ENCODE measurements at places on chromosomes 5 and 9. TPM values are rescaled to one million over a fixed set of nuclear protein-coding genes. Genes with fewer than 3 reads are reported as not detected.
A peak's percentile ranks its signal among the peaks of the same experiment; 100 is the strongest.

GRCh38 chr9:127038531-127038930 is 83.9 kb downstream of the ANGPTL2 start:
- no peak overlapping the region for H3K4me3 ChIP-seq
- H3K36me3 ChIP-seq = no peaks in the 10 kb centered on the region
- peaks cover 28% of the 10 kb centered on the region for H3K27me3 ChIP-seq
- no peak for DNase-seq

GRCh38 chr9:133604856-133605255 is 4.3 kb downstream of the FAM163B start:
- no peaks in the 10 kb centered on the region for H3K36me3 ChIP-seq
- H3K27me3 ChIP-seq = peaks cover 10% of the 10 kb centered on the region
- no peak overlapping the region for H3K27ac ChIP-seq

DNA sequence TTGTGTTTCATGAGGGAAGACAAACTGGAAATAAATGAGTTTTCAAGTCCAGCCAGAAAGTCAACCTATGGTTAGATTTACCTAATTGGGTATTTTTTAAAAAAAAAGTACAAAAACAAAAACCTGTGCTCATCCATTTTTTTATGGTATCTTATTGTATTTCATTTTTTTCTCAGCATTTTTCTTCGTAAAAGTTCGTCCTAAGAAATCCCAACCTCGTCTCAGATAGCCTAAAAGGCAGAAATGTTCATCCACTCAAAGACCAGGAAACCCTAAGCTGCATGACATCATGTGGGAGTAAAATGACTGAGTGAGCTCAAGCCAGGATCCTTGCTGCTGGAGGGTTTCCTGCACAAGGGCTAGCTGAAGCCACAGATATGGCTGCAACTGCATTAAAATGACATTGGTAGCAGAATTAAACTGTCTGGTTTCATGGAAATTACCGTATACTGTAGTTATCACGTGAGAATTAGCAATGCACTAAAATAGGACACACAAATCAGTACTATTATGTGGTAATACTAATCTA is 70.4 kb downstream of the NFIB start:
- no peak overlapping the region for H3K27ac ChIP-seq
- H3K4me3 ChIP-seq = no peak overlapping the region
- no peak for DNase-seq
- no peaks in the 10 kb centered on the region for H3K27me3 ChIP-seq

The MELK gene
- total RNA-seq = 57.9 TPM

GRCh38 chr9:82776508-82776907 is 286.4 kb downstream of the RASEF start:
- no peaks in the 10 kb centered on the region for H3K4me1 ChIP-seq
- H3K36me3 ChIP-seq = no peaks in the 10 kb centered on the region
- no peak overlapping the region for H3K27ac ChIP-seq
- no peak overlapping the region for H3K4me3 ChIP-seq
- H3K27me3 ChIP-seq = no peaks in the 10 kb centered on the region
- no peak for DNase-seq

GRCh38 chr5:80623999-80624398 is 30.5 kb upstream of the MSH3 start:
- no peak overlapping the region for H3K4me3 ChIP-seq
- H3K27me3 ChIP-seq = no peaks in the 10 kb centered on the region
- H3K36me3 ChIP-seq = peaks cover 16% of the 10 kb centered on the region
- no peak overlapping the region for H3K27ac ChIP-seq

DNA sequence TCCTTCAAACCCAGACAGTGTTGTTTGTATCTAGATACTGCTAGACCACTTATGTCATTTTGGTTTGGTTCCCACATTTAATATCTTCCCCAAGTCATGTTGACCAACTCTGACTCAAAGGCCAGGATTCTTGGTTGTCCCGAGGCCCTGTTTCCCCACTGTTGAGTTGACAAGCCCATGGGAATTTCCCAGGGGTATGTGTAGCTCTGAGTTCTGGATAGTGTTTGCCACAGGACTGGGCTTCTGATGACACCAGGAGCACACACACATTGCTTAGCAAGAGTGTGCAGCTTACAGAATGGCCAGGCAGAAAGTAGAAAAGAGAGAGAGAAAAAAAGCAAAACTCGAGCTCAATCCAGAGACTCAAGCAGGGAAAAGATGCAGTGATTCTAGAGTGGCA is 214.4 kb downstream of the NXNL2 start:
- no peak overlapping the region for H3K4me3 ChIP-seq
- no peak for DNase-seq
- H3K4me1 ChIP-seq = no peaks in the 10 kb centered on the region
- H3K27ac ChIP-seq = no peak overlapping the region
- H3K27me3 ChIP-seq = peaks cover 6% of the 10 kb centered on the region

DNA sequence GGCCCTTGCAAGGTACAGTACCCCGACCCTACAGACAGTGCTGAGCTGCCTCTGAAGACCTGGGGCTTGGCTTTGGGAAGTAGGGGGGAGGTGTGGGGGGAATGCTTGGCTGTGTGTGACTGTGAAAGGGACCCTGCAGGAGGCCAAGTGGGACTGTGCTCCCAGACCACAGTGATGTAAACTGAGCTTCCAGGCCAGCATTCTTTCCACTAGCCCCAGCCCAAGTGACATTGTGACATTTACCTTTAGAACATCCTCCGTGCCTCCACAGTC is 31.2 kb downstream of the HMCN2 start:
- no peak for DNase-seq
- no peaks in the 10 kb centered on the region for H3K4me1 ChIP-seq
- H3K36me3 ChIP-seq = no peaks in the 10 kb centered on the region
- H3K27ac ChIP-seq = no peak overlapping the region
- no peak overlapping the region for H3K4me3 ChIP-seq

The WNK2 gene
- total RNA-seq = 1.2 TPM

GRCh38 chr5:53002491-53002890 is 13.3 kb downstream of the ITGA2 start:
- no peak for DNase-seq
- H3K27ac ChIP-seq = no peak overlapping the region
- H3K36me3 ChIP-seq = peaks cover 19% of the 10 kb centered on the region
- peaks cover 5% of the 10 kb centered on the region for H3K27me3 ChIP-seq
- H3K4me1 ChIP-seq = peaks cover 44% of the 10 kb centered on the region

DNA sequence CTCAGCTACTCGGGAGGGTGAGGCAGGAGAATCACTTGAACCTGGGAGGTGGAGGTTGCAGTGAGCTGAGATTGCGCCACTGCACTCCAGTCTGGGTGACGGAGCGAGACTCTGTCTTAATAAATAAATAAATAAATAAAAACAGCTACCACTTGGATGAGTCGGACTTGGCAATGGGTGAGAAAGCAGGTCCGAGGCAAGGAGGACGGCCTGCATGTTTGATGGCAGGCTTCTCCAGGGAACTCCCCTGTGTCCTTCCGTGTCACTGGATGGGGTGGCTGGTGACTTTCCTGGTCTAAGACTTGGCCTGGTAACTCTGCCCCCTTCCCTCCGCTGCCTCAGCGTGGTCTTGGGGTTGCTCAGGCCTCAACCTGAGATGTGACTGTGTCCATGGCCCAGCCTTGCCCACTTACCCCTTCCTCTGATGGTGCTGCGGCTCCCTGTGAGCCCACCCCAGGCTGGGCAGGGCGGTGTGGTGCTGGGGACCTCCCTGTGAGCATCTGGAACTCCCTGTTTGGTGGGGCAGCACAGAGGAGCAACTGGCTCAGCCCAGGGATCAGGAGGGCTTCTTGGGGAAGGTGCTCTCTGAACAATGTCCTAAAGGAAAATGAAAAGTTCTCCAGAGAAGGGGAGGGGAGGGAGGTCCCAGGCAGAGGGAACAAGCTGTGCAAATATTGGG is 62.5 kb upstream of the PSD2 start:
- no peak for DNase-seq
- no peaks in the 10 kb centered on the region for H3K27me3 ChIP-seq
- no peak overlapping the region for H3K27ac ChIP-seq
- H3K4me1 ChIP-seq = no peaks in the 10 kb centered on the region
- no peaks in the 10 kb centered on the region for H3K36me3 ChIP-seq

DNA sequence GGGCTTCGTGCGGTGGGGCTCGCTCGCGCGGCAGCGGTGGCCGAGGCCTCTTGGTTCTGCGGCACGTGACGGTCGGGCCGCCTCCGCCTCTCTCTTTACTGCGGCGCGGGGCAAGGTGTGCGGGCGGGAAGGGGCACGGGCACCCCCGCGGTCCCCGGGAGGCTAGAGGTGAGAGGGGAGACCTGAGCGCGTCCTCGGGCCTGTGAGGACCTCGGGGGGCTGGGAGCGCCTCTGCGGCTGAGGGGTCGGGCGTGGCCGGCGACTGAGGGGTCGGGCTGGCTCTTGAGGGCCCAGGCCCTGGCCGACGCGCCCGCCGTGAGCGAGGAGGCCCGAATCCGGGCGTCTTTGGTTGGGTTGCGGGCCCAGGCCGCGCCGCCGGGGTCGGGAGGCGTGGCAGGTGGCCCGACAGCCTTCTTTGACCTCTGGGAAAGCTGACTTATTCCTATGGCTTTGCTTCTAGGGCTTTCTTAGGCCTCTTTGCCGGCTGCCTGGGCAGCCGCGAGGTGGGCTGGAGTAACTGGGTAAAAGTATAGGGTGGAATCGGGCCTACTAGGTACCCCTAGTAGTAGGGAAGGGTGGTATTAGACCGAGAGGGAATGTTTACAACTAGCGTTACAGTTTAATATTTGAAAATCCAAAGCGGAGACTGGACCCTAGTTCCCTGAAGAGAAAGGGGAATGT is at the start of gene CANX:
TSS of gene CANX (plus strand) at position 33 of the 681 bp plus-strand sequence. CDS start 6,715 bp downstream, outside the sequence.
- H3K27me3 ChIP-seq = no peaks in the 10 kb centered on the region
- peaks cover 35% of the 10 kb centered on the region for H3K4me1 ChIP-seq

The SPARC gene
- 0.43 TPM for total RNA-seq

The FOXD4 gene
- total RNA-seq = not detected

The HEXB gene
- total RNA-seq = 56.6 TPM

The WDR55 gene
- 39.1 TPM for total RNA-seq

GRCh38 chr5:178688551-178688950 is 41.9 kb downstream of the ZNF354A start:
- DNase-seq = no peak
- no peaks in the 10 kb centered on the region for H3K4me1 ChIP-seq
- no peak overlapping the region for H3K27ac ChIP-seq
- no peaks in the 10 kb centered on the region for H3K27me3 ChIP-seq
- no peak overlapping the region for H3K4me3 ChIP-seq

DNA sequence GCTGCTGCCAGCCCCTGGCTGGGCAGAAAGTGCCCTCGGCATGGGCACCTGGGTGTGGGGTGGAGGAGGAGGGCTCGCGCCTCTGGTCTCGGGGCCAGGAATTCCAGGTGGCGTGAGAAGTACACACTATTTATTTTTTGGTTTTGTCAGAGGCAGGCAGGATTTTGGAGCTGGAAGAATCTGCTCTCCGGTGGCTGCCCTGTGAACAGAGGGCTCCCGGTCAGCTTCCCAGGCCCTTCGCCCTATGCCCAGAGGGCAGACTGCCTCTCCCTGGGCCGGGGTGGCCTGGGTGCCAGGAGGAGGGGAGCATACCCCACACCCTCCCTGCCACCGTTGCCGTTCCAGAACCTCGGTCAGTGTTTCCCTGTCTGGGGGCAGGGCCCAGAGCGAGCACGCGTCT is 8.3 kb downstream of the DOLPP1 start:
- no peak overlapping the region for H3K4me3 ChIP-seq
- no peaks in the 10 kb centered on the region for H3K4me1 ChIP-seq
- H3K27me3 ChIP-seq = no peaks in the 10 kb centered on the region

GRCh38 chr5:6847870-6848269 is 134.6 kb downstream of the TENT4A start:
- H3K27me3 ChIP-seq = peaks cover 1% of the 10 kb centered on the region
- no peak overlapping the region for H3K27ac ChIP-seq
- no peak for DNase-seq
- peaks cover 12% of the 10 kb centered on the region for H3K4me1 ChIP-seq

GRCh38 chr9:99353408-99353807 is 131.3 kb downstream of the SEC61B start:
- H3K4me1 ChIP-seq = peaks cover 4% of the 10 kb centered on the region
- DNase-seq = no peak
- no peak overlapping the region for H3K4me3 ChIP-seq

DNA sequence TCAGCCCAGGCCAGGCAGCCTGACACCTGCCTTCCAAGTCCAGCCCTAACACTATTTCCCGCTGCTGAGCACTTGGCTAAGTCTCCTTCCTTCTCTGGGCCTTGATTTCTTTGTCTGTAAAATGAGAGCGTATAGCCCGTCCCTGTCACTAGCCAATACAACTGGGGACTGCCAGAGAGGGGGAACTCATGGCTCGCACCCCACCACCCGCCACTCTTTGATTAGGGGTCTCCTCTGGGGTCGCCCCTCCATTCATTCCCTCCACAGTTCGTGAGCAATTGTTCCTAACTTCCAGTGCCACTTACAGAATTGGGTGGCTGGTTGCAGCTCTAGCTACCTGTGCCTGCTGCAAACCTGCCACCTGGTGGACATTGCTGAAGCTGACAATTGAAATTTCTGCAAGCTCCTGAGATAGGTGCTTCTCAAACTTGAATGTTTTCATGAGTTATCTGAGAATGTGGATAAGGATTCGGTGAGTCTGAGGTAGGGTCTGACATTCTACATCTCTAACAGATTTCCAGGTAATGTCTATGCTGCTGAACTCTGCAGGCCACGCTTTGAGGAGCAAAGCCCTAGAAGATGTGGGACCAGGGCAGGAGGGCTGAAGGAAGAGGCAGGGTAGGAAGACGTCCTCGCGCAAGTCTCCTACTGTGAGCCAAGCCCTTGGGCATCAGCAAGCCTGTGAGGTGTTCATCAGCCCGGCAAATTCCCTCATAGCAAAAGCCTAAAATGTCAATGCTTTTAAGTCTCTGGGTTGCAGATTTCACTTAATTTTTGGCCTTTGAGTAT is 13.3 kb upstream of the RECK start:
- H3K36me3 ChIP-seq = no peaks in the 10 kb centered on the region
- H3K27ac ChIP-seq = no peak overlapping the region
- H3K4me3 ChIP-seq = no peak overlapping the region
- peak; percentile 52 for DNase-seq
- H3K4me1 ChIP-seq = no peaks in the 10 kb centered on the region
- peaks cover 13% of the 10 kb centered on the region for H3K27me3 ChIP-seq

DNA sequence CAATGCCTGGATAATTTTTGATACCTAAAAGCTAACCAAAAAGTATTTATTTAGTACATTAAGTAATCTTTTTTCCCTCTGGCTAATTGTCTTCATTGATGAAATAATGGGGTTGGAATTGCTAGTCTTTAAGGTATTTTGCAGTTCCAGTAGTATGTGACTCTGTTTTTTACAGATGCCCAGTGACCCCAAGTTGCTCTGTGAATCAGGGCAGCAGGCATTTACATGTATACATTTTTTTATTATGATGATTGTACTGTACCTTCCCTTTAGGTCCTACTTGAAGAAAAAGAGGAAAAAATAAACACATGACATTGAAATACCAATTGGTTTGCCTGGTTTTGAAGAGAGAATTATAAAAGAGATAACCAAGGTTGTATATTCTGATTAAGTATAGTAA is 385.5 kb downstream of the ADGRV1 start:
- H3K4me3 ChIP-seq = no peak overlapping the region
- no peak for DNase-seq
- peaks cover 30% of the 10 kb centered on the region for H3K4me1 ChIP-seq
- H3K27me3 ChIP-seq = no peaks in the 10 kb centered on the region
- no peaks in the 10 kb centered on the region for H3K36me3 ChIP-seq
- no peak overlapping the region for H3K27ac ChIP-seq

GRCh38 chr9:125485471-125486151 is 221.4 kb downstream of the MAPKAP1 start:
- H3K27me3 ChIP-seq = no peaks in the 10 kb centered on the region
- no peak overlapping the region for H3K4me3 ChIP-seq
- H3K36me3 ChIP-seq = peaks cover 4% of the 10 kb centered on the region
- DNase-seq = no peak
- H3K27ac ChIP-seq = no peak overlapping the region
- no peaks in the 10 kb centered on the region for H3K4me1 ChIP-seq

GRCh38 chr9:134034215-134035040 is 9.1 kb downstream of the BRD3OS start:
- peaks cover 56% of the 10 kb centered on the region for H3K36me3 ChIP-seq
- no peaks in the 10 kb centered on the region for H3K4me1 ChIP-seq
- no peaks in the 10 kb centered on the region for H3K27me3 ChIP-seq
- DNase-seq = no peak
